ENCODE measurements at places on chromosomes 2 and 18.

GRCh38 chr2:233217892-233218377, 33.5 kb upstream of the ATG16L1 start:
- no peaks in the 10 kb centered on the region for H3K36me3 ChIP-seq
- no peak overlapping the region for H3K27ac ChIP-seq
- no peak for DNase-seq
- H3K4me1 ChIP-seq, result no peaks in the 10 kb centered on the region
- no peak overlapping the region for H3K4me3 ChIP-seq
- H3K27me3 ChIP-seq, result no peaks in the 10 kb centered on the region

- H3K36me3 ChIP-seq, result no peaks in the 10 kb centered on the region
- no peaks in the 10 kb centered on the region for H3K4me1 ChIP-seq
- H3K27me3 ChIP-seq, result peaks cover 2% of the 10 kb centered on the region
- no peak overlapping the region for H3K4me3 ChIP-seq
Observed at GRCh38 chr2:1479346-1479745, 66.1 kb downstream of the TPO start.

DNA sequence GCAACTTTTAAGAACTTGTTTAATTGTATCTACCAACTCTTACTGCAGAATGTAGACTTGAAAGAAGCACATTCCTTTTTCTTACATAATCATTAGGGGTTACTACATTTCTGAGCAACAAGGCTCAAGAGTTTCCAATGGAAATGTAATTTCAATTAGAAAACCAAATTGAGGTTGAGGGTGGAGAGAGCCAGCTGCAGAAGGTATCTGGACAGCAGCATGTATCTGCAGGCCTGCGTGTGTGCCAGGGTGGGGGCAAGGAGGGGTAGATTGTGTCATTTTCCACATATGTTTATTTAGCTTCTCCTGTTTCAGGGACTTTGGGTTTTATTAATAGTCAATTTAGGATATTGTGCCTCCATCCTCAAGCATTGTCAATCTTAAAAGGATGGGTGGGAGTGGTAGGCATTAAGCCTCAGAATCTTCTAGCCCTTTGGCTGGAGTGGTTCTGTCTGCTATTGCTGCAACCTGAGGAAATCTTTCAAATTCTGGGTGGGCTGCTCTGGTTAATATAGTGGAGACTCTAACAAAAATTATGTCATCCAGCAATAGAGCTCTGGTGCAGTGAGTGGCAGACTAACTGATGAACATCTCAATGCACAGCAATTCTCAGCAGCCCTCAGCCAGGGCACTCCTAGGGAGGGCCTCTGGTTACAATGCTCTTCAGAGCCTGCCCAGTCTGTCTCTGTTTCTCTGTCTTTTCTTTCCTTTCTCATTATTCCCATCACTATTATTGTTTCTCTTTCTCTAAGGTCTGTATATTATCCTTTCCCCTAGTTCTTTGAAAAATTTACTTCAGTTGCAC, 151.4 kb downstream of the RPIA start:
- no peaks in the 10 kb centered on the region for H3K36me3 ChIP-seq
- no peaks in the 10 kb centered on the region for H3K4me1 ChIP-seq
- DNase-seq, result no peak

- no peak overlapping the region for H3K27ac ChIP-seq
- H3K4me1 ChIP-seq, result peaks cover 39% of the 10 kb centered on the region
- no peak overlapping the region for H3K4me3 ChIP-seq
- no peaks in the 10 kb centered on the region for H3K27me3 ChIP-seq
- H3K36me3 ChIP-seq, result peaks cover 8% of the 10 kb centered on the region
Observed at GRCh38 chr2:234420408-234420807, 76.5 kb downstream of the ARL4C start.

DNA sequence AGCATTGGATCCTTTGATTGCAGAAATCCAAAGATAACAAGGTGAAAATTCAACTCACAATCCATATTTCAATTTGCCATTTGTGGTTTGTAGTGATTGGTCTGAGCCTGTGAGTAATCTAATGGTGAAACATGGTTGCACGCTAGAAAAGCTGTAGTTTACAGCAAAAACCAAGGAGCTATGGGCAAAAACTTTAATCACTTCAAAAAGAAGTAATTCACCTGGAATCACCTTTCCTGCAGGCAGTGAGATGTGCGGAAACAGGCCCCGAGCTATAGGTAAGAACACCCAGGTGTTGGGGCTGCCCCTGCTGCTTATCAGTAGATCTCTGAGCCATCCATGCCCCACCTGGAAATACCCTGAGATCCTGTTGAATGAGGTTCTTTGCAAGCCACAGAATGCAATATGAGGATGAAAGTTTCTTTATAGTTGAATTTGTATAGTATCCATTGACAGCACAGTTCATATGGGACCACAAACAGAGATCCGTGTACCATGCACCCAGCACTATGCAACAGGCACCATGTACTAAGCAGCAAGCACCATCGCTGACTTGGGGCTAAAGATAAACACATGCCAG, 208.2 kb downstream of the SPP2 start:
- H3K4me1 ChIP-seq, result peaks cover 35% of the 10 kb centered on the region
- no peak for DNase-seq
- H3K36me3 ChIP-seq, result peaks cover 4% of the 10 kb centered on the region
- H3K27ac ChIP-seq, result no peak overlapping the region

GRCh38 chr2:226636586-226636985, 163.0 kb downstream of the IRS1 start:
- peaks cover 5% of the 10 kb centered on the region for H3K36me3 ChIP-seq
- H3K27me3 ChIP-seq, result peaks cover 13% of the 10 kb centered on the region
- no peak overlapping the region for H3K27ac ChIP-seq

DNA sequence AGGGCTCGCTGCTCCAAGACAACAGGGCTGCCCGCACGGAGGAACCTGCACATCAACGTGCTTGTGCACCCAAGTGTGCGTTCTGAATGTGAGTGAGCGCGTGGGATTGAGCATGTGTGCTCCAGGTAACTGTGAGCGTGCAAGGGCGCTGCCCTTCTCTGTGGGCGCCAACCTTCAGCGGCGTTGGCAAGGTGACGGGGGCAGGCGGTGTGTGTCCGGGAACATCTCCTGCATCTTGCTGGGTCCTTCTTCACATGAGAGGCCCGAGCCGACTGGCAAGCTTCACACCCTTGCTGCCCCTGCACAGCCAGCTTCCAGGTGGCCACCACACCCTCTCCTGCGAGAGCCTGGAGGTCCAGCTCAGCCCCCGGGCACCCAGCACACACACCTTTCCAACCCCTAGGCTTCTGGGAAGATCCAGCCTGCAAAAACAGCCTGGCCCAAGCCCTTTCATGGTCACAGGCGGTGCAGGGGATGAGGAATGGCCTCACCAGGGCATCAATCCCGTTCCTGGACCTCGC, 220.9 kb downstream of the HDAC4 start:
- H3K27ac ChIP-seq, result no peak overlapping the region
- H3K36me3 ChIP-seq, result peaks cover 39% of the 10 kb centered on the region
- no peak for DNase-seq

DNA sequence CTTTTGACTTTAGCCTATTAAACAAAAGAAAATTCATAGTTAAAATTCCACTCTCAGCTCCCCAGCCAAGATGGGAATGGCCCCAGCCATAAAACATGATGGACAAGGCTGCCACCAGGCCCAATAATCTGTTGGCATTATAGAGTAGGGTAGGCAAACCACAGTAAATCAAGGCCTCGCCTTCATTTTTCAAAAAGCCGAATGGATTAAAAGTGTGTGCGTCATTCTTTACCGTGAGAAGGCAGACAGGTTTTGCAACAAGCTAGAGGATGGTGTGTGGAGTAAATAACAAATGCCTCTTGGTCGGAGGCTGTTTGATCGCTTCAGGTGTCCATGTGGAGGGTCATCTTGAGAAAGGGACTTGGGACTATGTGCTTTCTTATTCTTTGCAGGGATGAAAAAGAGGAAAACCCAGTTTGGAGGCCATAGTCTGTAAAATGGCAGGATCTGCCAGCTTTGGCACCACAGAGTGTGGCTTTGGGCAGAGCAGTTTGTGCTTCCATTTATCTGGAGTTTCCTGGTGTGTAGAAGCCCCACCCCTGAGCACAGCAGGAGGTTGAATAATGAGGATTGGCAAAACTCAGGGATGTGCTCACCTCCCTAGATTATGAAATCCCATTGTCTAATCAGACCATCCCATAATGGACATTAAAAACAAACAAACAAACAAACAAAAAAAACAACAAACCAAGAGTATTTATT, 57.1 kb upstream of the ITGB6 start:
- no peak overlapping the region for H3K27ac ChIP-seq
- H3K36me3 ChIP-seq, result no peaks in the 10 kb centered on the region
- peaks cover 5% of the 10 kb centered on the region for H3K27me3 ChIP-seq

DNA sequence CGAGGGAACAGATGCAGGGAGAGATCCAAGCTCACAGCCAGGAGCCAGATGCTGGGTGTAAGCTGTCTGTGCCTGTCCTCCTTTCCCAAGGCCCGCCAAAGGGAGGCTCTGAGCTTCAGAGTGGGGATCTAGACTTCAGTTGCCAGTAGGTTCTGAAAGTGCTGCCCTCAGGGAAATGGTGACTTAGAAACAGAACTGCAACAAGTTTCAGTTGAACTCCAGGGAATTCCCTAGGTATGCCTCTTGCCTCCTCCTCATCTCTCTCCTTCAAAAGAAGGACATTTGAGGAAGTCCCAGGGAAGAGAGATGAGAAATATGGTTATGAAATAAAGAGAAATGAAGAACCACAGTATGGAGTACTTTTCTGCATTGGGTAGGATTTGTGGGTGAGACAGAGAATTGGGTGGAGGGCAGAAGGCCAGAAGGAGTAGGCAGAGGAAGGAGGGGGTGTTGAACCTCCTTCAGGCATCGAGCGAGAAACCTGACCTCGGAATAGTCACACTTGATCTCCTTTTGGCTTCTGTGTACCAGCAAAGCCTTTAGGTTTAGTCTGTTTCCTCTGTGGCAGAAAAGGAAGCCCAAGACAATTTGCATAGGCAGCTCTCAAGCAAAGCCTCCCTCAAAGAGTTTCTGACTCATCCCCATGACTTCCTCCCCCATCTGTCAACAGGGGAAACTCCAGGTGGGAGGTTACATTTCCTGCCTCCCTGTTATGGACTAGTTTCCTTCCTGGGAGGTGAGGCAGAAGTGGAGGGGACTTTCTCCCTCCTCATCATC, 45.7 kb downstream of the QPCT start:
- H3K36me3 ChIP-seq, result peaks cover 11% of the 10 kb centered on the region
- DNase-seq, result peak; percentile 76
- H3K27ac ChIP-seq, result no peak overlapping the region

DNA sequence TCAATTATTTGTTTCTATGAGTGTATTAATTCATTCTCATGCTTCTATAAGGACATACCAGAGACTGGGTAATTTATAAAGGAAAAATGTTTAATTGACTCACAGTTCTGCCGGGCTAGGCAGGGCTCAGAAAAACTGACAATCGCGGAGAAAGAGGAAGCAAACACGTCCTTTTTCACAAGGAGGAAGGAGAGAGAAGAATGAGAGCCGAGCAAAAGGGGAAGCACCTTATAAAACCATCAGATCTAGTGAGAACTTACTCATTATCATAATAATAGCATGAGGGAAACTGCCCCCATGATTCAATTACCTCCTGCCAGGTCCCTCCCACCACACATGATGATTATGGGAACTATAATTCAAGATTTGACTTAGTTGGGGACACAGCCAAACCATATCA, 294.0 kb downstream of the DSC3 start:
- H3K27me3 ChIP-seq, result no peaks in the 10 kb centered on the region
- H3K27ac ChIP-seq, result no peak overlapping the region
- no peaks in the 10 kb centered on the region for H3K4me1 ChIP-seq
- no peak for DNase-seq
- no peaks in the 10 kb centered on the region for H3K36me3 ChIP-seq

- H3K4me1 ChIP-seq, result peaks cover 4% of the 10 kb centered on the region
- no peak overlapping the region for H3K4me3 ChIP-seq
- peaks cover 4% of the 10 kb centered on the region for H3K27me3 ChIP-seq
- no peak for DNase-seq
Observed at GRCh38 chr18:28802546-28802945, 625.6 kb upstream of the CDH2 start.

- DNase-seq, result no peak
- no peaks in the 10 kb centered on the region for H3K27me3 ChIP-seq
- H3K36me3 ChIP-seq, result peaks cover 25% of the 10 kb centered on the region
Observed at GRCh38 chr18:24115628-24116027, 23.2 kb upstream of the CABYR start.

- no peak for DNase-seq
- H3K36me3 ChIP-seq, result no peaks in the 10 kb centered on the region
- no peaks in the 10 kb centered on the region for H3K4me1 ChIP-seq
- peaks cover 5% of the 10 kb centered on the region for H3K27me3 ChIP-seq
- no peak overlapping the region for H3K27ac ChIP-seq
Observed at GRCh38 chr2:157173740-157174184, 83.7 kb upstream of the GALNT5 start.

DNA sequence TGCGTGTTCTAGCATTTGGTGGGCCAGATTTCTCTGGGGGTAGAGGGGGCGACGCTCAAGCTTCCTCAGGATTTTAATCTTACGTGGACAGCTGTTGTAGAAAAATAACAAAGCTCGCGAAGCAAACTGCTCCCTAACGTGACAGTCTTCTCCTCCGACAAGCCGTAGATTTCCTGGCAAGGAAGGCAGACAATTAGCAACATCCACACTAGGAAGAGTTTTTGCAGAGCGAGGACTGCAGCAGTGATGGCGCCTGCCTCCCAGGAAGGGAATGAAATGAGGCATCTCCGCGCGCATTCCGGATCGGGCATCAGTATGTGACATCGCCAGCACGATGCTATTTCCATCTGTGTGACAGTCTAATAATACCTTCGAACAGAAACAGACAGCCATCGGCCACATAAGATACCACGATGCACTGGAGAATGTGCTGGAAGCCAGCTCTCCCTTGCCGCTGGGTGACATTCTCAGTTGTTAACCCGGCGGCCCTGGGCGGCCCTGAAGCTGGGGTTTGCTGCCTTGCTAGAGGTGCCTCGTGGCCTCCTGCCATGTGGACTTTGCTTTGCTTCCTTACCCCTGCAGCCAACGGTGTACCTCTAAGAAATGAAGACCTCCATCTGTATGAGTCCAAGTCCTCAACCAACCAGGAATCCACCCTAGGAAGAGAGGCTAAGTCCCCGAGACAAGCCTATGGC, 101.8 kb upstream of the AGAP1 start:
- H3K36me3 ChIP-seq, result no peaks in the 10 kb centered on the region
- no peaks in the 10 kb centered on the region for H3K27me3 ChIP-seq
- peaks cover 11% of the 10 kb centered on the region for H3K4me1 ChIP-seq
- no peak overlapping the region for H3K27ac ChIP-seq

- H3K27ac ChIP-seq, result no peak overlapping the region
- H3K27me3 ChIP-seq, result no peaks in the 10 kb centered on the region
- no peak for DNase-seq
- no peaks in the 10 kb centered on the region for H3K36me3 ChIP-seq
- H3K4me1 ChIP-seq, result no peaks in the 10 kb centered on the region
- no peak overlapping the region for H3K4me3 ChIP-seq
Observed at GRCh38 chr2:239465017-239466001, 64.5 kb upstream of the HDAC4 start.

GRCh38 chr2:119679526-119679837, 481 bp downstream of the TMEM177 start:
- peak overlapping the region; percentile 96 for H3K4me3 ChIP-seq
- H3K27ac ChIP-seq, result peak overlapping the region; percentile 85

- no peak overlapping the region for H3K27ac ChIP-seq
- no peaks in the 10 kb centered on the region for H3K27me3 ChIP-seq
- no peak overlapping the region for H3K4me3 ChIP-seq
- no peak for DNase-seq
- no peaks in the 10 kb centered on the region for H3K4me1 ChIP-seq
Observed at GRCh38 chr2:228559774-228560415, 378.4 kb upstream of the SPHKAP start.
